Activated naive CD8-positive, alpha-beta T cell treated with anti-CD3 and anti-CD28 coated beads, Interleukin-2, amount 50 U/mL, for 16 hours (primary cell): ENCODE measurements at places on chromosomes 2 and 18.

DNA sequence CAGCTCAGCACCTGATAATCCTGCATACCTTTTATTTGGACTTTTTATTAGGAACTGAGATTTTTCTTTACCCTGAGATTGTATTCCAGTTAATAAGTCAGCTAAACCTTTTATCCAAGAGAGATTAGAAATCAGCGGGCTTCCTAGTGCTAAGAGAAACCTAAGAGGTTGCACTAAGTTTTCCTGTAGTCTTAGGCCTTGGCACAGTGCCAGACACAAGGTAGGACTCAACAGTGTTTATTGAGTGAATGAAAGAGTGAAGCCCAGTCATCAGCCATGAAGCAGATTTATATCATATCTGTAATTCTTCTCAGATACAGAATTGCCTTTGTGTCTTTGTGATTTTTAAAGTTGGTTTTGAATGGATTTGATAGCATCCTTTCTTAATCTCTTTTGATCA, 13.6 kb downstream of the OTX1 start:
- no peak for DNase-seq

GRCh38 chr2:103007086-103007485, 245.3 kb downstream of the TMEM182 start:
- DNase-seq, result no peak

DNA sequence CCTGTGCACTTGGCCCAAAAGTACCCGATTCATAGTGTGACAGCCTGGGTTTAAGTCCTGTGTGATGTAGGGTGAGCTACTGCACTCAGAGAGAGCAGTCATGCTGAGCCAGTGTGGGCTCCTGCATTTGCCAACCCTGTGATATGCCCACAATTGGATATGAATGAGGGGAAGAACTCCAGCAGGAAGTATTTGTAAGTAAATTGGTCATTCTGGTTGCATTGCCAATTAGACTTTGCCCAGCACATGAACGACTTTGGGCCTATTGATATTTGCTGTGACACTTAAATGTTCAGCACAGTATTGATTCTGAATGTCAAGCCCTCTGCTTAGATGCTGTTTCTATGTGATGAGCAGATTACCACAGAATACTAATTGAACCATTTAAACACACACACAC, 570.9 kb downstream of the PIK3C3 start:
- no peak for DNase-seq

GRCh38 chr18:8416212-8417019, 192.8 kb upstream of the RAB12 start:
- DNase-seq, result no peak
